ENCODE measurements at places on chromosomes 12 and 14.

DNA sequence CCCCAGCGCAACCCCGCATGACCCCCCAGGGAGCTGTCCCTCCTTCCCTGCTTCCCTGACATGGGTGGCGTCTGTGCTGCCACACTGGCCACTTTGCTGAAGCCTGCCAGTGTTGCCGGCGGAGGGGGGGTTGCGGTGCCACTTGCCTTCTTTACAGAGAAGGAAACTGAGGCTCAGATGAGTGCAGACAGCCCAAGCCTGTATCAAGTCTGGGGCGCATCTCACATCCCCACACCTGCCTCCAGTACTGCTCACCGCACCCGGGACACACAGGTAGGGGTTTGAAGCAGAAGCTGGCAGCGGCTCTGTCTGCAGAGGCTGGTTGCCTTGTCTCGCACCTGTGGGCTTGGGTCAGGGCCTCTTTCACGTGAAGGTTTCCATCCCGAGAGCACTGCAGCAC lies 104.7 kb upstream of the RTL1 start:
- DNase-seq = no peak

GRCh38 chr12:98090731-98091130 lies 424.7 kb upstream of the TMPO start:
- no peak for DNase-seq

DNA sequence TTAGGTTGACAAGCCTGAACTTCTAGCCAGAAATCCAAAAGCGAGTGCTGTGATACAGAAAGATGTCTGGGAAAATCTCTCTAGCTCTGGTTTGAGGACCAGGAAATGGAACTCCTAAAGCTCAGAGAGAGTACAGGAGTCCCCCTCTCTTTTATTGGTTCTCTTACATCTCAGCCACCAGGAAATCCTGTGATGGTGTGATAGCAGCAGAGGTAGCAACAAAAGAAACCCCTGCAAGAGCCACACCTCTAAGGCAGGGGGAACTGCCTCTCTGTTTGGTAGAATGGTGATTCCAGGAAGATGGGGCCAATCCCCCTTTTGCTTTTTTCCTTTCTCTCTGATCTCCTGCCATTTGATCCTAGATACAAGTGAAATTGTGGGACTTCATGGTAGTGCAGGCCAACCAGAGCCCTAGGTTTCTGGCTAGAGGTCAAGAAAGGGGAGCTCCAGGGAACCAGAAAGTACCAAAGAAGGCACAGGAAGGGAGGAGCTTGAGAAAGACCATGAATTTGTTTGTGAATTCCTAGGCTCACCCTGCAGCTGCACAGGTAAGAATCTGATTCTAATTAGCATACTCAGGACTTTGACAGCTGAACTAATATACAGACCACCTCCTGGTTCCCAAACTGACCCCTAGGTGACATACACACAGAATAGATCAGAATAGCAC lies 88.5 kb downstream of the PAPLN start:
- peak; percentile 20 for DNase-seq

DNA sequence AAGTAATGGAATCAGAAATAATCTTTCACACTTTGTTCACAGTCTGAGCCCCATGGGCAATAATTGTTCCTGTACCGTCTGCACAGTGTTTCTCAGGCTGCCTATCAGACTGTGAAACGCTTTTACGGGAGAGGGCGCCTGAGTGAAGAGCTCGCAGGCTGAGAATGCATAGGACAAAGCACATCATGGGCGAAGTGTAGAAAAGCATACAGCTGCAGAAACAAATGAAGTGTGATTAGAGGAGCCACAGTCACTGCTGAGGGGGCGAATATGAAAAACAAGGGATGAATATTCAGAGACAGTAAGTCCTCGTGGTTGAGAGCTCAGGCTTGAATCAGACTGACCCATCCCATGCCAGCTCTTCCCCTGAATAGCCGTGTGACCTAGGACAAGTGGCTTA lies 438.4 kb upstream of the DCN start:
- no peak for DNase-seq

GRCh38 chr12:8904665-8905064 lies 9.6 kb upstream of the PHC1 start:
- no peak for DNase-seq

DNA sequence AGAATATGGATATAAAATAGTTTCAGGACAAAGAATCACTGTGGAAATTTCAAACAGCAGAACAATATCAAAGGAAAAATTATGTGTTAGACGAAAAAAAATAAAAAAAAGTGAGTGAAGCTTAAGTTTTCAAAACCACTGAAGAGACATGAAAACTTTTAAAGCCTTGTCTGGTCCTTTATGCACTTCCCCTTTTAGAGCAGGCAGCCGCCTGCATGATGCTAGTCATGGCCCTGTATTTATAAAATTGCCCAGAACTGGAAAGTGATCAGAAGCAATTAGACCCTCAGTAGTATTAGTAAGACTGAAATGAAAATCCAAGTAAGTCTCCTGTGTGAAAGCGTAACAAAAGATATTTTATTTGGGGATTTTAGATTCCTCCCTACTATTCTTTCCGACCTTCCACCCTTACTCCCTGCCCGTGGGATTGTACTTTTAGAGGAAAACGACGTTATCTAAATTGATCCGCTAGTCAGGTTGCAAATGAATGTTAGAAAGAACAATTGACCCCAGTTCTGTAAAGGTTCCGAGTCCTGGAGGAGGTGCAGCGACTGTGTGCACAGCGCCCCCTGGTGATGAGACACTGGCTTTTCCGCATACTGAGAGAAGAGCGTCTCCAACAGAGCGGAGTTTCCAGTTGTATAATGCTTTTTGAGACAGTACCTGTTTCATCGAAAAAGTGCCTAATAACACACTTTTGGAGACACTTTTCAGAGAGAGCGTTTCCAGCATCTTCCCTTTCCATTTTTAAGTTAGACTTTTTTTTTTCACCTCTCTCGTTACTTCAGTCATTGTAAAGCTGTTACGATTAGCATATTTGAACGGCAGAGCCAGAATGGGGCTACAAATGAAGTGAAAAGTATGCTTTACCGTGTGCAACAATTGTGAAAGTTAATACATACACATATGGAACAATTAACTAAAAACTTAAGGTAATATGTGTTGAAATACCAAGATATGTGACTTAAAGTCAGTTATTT lies 12.4 kb downstream of the MGST1 start:
- no peak for DNase-seq

DNA sequence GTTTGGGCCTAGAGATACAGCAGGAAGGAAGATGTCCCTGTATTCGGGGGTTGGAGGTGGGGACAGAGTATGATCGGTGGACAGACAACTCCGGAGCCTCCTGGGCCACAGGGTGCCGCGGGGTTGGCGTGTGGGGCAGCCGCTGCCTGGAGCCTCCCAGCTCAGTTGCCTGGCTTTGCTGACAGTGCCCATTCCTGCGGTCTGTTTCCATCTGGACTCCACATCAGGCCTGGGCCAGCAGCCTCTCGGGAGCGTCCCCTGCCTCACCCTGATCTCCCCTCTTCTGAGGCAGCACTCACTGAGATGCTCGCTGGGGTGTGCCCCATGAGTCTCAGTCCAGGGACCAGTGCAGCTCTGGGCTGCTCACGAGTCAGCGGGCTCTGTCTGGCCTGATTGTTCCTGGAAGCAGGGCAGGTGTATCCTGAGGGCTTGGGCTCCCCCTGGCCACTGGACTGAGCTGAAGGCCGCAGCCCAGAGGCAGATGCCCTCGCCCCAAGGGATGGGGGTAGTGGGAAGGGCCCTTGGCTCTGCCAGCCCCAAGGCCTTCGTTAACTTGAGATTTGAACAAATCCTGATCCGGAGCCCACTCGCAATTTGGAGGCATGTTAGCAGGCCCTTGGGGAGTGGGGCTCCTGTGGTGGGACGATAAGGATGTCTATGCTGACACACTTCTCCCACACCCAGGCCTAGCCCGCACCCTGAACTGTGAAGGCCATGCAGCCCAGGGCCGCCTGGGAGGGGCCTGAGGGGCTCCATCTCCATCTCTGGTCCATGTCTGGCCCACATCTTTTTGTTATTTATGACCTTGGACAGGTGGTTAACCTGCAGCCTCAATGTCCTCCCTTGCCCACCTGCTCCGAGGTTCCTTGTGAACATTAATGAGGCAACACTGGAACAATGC lies 7.5 kb downstream of the HIP1R start:
- no peak for DNase-seq

GRCh38 chr14:63781686-63782085 lies 53.8 kb upstream of the SGPP1 start:
- DNase-seq = no peak

DNA sequence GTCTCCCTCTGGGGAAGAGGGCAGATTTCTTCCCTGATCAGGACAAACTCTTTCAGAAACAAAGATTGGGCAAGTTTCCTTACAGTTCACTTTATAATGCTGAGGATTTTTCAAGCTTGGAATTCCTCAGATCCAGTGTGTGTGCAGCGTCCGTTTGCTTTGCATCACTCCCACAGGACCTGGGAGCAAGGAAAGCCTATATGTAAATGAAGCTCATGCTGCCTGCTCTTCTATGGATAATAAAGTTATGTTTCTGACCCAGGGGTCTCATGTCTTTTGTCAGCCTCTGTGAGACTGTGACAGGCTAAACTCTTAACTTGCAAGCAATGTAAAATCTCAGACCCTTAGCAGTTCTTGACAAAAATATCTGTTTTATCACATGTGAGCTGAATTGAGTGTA lies 41.6 kb downstream of the TRHDE start:
- DNase-seq = no peak

GRCh38 chr14:31172084-31172483 lies 35.5 kb downstream of the HECTD1 start:
- no peak for DNase-seq

- no peak for DNase-seq
Observed at GRCh38 chr14:93963692-93964091, 12.7 kb downstream of the ASB2 start.

DNA sequence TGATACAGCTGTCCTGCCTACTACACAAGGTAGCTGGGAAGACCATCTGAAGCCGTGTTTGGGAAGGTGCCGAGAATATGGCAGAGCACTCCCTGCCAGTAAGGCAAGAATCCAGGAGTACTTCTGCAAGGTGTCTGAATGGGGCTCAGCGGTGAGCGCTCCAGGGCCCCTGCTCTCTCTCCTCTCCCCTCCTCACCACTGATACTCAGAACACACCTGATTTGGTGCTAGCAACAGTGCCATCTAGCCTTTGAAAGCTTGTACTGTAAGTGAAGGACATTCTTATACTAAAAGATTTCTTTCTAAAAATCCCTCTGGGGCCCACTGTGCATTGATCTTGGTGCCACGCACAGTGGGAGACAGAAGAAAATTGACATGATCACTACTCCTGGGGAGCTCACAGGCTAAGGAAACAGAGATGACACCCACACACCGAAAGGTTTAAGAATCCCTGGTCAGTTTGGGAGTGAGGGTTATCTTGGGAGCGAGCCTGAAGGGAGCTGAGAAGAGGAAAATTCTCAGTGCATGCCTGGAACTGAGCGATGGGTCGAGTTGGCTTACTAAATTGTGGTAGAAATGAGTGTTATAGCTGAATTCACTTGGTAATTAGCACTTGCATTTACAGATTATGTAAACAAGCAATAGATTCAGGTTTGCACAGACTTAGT lies 216.9 kb downstream of the NTF3 start:
- no peak for DNase-seq

DNA sequence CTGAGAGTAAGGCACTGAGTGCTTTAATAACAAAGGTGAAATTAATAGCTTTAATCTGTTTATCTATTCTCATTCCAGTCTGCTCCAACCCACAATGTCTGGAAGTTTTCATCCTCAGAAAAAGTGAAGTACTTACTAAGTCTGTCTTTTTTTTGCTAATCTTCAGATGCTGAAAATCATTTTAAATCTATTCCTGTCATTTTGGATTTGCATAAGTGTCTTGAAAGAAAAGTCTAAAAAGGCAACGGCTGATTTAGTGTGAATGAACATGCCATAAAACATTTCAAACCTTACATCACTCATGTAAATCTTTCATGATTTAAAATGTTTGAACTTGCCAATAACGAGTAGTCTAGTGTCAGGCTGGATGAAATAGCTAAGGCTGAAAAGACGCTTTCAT lies 685.6 kb downstream of the RPS29 start:
- DNase-seq = no peak

DNA sequence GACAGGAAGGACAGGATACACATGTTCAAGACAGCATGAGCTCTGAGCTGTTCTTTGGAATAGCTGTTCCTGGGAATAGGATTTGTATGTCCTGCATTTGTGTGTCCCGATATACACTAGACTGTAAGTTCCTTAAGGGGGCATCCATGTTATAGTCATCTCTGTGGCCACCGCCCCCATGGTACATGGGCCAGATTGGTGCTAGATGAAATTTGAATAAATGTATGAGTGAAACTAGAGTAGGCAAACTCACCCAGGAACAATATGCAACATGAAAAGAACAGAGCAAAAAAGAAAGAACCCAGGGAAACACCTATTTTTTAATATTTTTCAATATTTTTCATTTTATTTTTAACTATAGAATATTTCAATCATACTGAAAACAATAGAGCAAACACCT lies 25.1 kb upstream of the KRT77 start:
- no peak for DNase-seq

DNA sequence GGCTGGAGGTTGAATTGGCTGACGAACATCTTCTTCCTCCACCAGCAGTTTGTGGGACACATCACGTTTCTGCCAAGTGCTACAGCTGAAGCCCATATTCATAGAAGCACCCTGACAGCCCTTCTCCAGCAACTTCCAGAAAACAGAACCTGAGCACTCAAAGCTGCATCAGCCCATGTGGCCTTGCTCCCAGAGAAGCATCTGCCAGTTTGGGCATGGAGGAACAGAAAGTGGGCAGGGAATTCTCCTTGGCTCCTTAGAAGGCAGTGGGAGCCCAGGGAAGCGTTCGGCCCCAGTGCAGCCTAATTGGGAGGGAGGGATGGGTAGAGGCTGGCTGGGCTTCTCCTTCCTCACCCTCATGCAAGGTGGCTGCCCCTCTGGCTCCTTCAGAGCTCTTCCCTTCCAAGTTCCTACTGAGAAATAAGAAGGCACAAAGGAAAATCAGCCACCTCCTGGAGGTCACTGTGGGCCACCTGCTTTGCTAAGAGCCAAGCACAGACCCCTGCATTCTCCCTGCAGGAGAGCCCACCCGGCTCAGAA lies 4.1 kb upstream of the NGB start:
- DNase-seq = no peak

DNA sequence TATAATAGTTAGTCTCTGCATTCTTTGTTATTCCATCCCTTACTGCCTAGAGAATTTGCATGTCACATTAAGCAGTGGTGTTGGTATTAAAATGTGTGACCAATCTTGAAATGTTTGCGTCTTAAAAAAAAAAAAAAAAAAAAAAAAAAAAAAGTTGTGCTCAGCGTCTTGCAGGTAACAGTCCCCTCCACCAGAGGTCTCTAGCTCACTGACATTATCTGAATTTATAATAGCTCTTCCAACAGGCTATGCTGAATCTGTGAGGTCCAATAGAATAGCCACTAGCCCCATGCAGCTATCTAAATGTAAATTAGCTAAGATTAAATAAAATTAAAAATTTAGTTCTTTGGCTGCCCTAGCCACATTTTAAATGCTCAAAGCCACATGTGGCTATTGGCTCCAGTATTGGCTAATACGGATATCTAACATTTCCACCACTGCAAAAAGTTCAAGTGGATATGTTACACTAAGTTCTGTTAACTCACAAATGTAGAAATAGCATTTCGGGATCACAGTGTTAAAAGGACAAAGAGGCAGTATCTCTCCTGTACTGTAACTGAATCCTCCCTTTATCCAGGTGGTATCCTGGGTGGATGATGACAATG lies 28.7 kb downstream of the NKX2-8 start:
- DNase-seq = no peak
